ENCODE measurements at places on chromosomes 3 and 15.
A peak's percentile ranks its signal among the peaks of the same experiment; 100 is the strongest.

DNA sequence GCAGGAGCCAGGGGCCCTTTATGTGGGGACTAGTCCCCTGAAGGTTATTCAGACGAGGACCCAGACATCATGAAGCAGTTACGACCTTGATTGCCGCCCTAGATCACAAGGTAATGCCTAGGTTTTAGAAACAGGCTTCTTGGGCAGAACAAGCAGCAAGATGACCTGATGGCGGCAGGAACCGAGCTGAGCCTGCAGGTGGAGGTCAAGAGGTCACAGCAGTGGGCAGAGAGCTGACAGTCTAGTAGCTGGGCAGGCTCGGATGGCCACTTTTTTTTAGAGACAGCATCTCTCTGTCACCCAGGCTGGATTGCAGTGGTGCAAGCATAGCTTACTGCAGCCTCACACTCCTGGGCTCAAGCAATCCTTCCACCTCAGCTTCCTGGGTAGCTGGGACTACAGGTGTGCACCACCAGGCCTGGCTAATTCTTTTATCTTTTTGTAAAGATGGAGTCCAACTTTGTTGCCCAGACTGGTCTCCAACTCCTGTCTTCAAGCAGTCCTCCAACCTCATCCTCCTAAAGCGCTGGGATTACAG lies 83.5 kb upstream of the ABHD17C start:
- DNase-seq, result no peak

DNA sequence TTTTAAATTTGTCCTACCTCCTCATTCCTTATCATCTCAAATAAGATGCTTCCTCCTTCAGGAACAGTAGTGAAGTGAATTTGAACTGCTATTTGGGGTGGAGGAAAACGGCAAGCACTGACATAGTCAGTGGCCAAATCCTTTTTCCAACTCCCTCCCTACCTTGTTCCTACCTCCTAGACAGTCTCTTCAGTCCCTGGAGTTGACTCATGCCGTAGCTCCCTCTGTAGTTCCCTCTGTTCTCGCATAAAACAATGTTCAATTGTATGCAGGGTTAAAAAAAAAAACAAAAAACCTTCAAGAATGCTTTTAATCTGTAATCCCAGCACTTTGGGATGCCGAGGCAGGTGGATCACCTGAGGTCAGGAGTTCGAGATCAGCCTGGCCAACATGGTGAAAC lies 1.4 kb downstream of the UBR1 start:
- DNase-seq, result no peak

- peak; percentile 49 for DNase-seq
Measured at GRCh38 chr15:57541805-57542504, 49.7 kb upstream of the MYZAP start.

GRCh38 chr15:90059208-90059985 lies 42.9 kb downstream of the IDH2 start:
- peak; percentile 88 for DNase-seq

GRCh38 chr15:100311154-100311625 lies 30.6 kb downstream of the ADAMTS17 start:
- no peak for DNase-seq

GRCh38 chr15:58526647-58527192 lies 94.9 kb downstream of the LIPC start:
- no peak for DNase-seq

- no peak for DNase-seq
Measured at GRCh38 chr3:50536471-50537180, 30.9 kb downstream of the C3orf18 start.

- DNase-seq, result no peak
Measured at GRCh38 chr3:109687626-109688025, 350.3 kb upstream of the DPPA4 start.

GRCh38 chr15:100572362-100572983 lies 29.5 kb downstream of the LINS1 start:
- DNase-seq, result no peak

DNA sequence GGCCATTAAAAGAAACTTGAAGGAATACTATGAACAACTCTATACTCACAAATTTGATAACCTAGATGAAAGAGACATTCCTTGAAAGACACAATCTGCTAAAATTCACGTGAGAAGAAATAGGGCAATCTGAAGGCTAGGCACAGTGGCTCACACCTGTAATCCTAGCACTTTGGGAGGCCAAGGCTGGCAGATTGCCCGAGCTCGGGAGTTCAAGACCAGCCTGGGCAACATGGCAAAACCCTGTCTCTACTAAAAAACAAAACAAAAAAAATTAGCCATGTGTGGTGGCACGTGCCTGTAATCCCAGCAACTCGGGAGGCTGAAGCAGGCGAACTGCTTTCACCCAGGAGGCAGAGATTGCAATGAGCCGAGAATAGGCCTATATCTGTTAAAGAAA lies 104.8 kb downstream of the HES1 start:
- DNase-seq, result no peak

GRCh38 chr3:120469440-120469839 lies 18.6 kb upstream of the FSTL1 start:
- no peak for DNase-seq

- DNase-seq, result peak; percentile 90
Measured at GRCh38 chr3:179015551-179016020, 56.0 kb downstream of the ZMAT3 start.

GRCh38 chr15:54564166-54564565 lies 585.9 kb downstream of the UNC13C start:
- no peak for DNase-seq

DNA sequence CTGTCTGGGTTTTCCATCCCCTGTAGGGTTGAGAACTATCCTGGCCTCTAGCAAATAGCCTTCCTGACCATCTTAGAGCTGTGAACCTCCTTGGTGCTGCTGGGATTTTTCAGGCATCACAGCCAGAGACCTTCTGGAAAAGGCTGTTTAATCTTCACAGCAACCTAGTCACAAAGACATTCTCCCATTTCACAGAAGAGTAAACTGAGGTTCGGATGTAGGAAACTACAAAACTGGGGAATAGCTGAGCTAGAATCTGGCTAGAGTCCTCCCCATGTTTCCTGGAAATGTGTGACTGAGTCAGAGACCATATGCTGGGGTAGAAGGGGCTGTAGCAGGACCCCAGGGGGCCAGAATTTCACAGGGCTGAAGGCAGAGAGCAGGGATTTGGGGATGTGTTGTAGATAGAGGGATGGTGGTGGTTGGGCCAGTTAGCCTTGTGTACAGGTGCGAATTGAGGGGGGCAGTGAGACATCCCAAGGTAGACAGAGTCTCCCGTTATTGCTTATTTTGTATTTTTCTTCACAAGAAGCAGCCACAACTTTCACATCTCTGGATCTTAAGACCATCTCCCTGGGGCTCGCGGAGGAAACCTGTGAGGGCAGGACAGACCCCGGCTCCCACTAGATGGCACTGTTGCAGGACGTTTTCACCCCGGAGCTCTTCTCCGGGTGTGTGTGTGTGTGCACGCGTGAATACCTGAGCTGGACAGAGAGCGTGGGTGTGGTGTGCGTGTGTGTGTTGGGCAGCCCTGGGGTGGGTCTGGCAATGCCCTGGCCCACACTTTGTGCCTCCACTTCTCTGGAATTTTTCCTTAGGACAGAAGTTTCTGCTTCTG lies 66.9 kb upstream of the PRR23C start:
- peak; percentile 69 for DNase-seq

DNA sequence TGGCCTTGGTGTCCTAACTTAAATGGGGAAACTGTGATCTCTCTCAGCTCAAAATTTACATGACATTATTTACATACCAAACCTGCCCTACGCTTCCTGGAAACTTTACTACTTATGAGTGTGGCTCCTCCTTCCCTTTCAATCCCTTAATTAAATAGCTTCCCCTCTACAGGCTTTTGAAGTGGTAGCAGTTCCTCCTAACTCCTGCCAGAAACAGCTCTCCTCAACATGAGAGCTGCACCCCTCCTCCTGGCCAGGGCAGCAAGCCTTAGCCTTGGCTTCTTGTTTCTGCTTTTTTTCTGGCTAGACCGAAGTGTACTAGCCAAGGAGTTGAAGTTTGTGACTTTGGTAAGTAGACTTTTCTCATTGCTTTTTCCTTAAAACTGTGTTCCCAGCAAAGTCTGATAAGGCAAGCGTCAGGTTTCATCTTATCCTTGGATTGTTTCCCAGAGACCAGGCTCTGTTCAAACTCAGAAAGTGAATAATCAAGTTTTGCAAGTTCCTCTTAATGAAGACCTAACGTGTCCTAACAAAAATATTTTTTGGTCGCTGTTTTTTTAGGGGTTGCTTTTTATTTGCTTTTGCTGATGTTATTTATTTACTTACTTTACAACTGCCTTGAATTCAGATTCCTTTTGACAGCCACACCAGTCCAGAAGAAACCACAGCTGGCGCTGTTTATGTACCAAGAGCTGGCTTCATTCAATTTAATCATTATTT lies at the start of gene ACP3:
ACP3 (plus strand) TSS at position 179 of the 720 bp plus-strand sequence; CDS start at position 229, 50 bp downstream.
- DNase-seq, result no peak

- no peak for DNase-seq
Measured at GRCh38 chr3:23294770-23295387, 91.8 kb downstream of the UBE2E2 start.

DNA sequence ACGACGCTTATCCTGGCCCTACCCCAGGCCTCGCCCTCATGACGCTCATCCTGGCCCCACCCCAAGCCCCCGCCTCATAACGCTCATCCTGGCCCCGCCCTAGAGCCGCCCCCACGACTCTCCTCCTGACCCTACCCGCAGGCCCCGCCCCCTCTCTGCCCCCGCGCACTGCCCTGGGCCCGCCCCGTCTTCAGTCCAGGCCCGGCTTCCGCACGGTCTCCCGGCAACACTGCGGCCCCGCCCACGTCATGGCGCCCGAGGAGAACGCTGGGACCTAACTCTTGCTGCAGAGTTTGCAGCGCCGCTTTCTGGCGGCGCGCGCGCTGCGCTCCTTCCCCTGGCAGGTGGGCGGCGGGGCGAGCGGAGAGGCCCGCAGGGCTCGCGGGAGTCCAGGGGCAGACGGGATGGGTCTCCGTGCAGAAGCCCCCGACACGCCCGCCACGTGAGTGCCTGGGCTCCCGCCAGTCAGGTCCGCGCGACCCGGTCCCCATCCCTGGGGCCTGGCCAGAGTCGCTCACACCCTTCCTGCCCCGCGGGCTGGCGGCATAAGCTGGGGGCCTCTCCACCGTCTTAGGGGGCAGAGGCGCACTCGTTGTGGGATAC lies 52.5 kb upstream of the ROPN1B start:
- DNase-seq, result no peak
